ENCODE measurements at places on chromosomes 11 and 22. TPM values are rescaled to one million over a fixed set of nuclear protein-coding genes. Genes with fewer than 3 reads are reported as not detected.

RAB30 gene
- total RNA-seq: 6.7 TPM

CCDC157 gene
- total RNA-seq: 2.9 TPM

CDC42BPG gene
- total RNA-seq: 1.2 TPM

GSTT2B gene
- total RNA-seq: 0.54 TPM

RFPL2 gene
- 0.19 TPM for total RNA-seq

SLC29A2 gene
- 4.7 TPM for total RNA-seq

Data from A549 treated with DMSO at 1 μM for 4 hours (cell line).